ENCODE measurements at places on chromosomes 3 and 15.

DNA sequence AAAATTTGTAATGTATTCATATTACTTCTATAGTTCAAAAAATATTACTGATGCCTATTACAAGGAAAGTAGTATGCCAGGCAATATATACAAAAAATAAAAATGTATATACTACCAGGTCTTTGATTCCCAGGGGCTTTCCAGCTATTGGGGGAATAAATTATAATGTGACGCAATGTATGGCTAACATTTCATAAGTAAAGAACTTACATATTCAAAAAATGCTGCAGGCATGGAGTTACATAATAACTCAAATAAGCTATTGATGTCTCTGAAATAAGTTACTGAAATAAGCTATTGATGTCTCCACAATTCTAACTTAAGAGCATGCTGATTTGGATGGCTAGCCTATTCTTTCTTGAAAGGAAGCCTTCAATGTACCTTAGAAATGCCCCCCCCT, 30.2 kb downstream of the MCCC1 start:
- no peak for DNase-seq

DNA sequence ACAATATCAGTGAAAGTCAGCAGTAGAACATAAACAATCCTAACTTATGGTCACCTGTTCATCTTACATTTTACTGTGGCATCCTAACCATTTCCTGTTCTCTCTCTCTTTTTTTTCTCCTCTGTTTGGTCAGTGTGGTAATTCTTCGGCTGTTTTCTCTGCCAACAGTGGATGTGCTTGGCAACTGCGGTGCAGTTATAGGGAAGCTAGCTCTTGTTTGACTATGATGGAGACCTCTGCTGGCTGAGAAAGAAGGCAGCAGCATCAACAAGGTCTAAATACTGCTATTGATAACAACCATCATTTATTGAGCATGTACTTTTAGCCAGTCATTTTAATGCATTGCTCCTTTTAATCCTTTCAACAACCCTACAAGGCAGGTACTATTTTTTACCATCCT, 723 bp upstream of the DRD3 start:
- peak; percentile 14 for DNase-seq

GRCh38 chr3:58434990-58435389, 1.4 kb upstream of the PDHB start:
- peak; percentile 72 for DNase-seq

GRCh38 chr3:39541917-39542329, 74.4 kb downstream of the MOBP start:
- DNase-seq, result no peak

DNA sequence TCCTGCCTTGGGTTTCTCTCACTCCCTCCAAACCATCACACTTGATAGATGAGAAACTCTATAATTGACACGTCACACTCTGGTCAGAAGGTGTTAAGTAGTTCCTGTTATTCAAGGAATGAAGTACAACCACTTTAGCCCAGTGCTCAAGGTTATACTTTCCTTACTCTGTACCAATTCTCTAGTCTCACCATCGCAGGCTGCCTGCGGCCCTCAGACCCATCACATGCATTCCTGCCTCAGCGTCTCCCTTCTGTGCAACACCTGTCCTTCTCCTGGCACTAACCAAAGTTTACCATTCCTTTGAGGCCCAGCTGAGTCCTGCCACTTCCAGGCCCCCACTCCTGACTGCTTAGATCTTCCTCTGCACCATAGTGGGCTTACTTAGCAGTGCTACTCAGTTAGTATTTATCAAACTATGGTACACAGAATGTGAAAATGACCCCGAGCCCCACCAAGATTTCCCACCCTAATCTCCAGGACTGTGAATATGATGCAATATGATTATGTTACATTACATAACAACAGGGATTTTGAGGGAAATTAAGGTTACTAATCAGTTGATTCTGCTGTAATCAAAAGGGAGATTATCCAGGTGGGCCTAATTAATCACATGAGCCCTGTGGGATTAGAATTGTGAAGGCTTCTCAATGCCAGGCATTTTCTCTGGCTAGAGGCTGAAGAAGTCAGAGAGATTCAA, 36.2 kb downstream of the SPINK8 start:
- no peak for DNase-seq

DNA sequence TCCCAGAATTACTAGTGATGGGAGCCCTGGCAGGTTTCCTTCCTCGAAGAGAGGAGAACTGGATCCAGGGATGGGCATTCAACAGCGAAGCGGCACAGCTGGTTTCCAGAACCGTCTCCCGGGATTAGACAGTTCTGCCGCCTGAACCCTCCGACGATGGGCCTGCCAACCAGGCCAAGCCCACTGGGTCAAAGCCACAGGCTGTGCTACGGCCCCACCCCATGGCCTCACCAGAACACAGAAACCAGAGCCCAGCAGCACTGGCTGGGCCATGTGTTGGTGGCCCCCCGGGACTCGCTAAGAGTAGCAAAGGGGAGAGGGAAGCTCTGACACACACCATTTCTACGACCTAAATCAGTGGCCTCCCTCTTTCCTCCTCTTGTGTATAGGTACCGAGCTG, 2.2 kb downstream of the C15orf62 start:
- DNase-seq, result no peak

GRCh38 chr3:36206956-36207580, 173.2 kb upstream of the STAC start:
- no peak for DNase-seq

DNA sequence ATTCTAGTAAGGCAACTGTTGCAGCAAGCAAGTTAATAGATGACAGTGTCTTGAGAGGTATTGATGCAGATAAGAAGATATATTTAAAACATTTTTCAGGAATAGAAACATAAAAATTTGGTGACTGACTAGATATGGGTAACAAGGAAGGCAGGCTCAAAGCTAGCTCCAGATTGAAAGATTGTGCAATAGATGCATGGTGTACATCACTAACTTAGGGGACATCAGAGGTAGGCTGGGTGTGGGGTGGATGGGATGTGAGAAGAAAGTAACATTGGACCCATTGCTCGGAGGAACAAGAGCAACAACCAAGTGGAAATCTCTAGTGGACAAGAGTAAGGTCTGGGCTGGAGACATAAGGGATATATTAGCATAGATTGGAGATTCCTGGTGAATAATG, 306.9 kb downstream of the MCTP2 start:
- DNase-seq, result no peak

DNA sequence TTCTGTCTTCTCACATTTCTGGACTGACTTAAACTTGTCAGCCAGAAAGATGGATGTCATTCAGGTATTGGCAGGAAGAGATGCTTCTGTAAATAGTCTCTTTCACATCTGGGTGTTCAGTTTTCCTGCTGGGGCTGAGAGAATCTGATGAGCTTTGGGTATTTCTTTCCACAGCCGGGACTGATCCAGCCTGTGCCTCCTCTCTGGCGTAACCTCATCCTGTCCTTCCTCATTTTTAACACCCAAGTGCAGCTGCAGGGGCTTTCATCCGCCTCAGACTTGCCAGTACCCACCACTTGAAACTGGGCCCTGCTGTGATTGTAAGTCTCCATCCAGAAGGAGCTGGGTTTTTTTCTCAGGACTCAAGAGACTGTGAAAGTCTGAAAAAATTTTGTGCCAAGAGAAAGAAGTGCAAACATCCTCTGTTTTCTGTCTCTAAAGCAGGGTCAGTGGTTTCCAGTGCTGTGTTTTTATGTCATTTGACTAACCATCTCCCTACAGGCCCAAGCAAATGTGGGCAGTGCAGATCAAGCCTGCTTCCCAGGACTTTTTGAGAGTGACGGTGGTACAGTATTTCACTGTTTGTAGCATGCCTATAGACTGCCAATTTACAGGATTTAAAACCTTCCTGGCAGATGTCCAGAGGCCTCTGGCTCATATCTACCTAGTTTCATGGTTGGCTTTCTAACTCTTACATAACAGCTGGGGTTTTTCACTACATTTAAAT, 342.7 kb downstream of the PTPRG start:
- DNase-seq, result no peak

- no peak for DNase-seq
These were observed 42.9 kb downstream of the AKAP13 start for GRCh38 chr15:85423256-85423655.

GRCh38 chr3:2360815-2361214, 262.1 kb downstream of the CNTN4 start:
- DNase-seq, result no peak

GRCh38 chr3:170690661-170690981, 104.7 kb upstream of the SLC7A14 start:
- DNase-seq, result no peak

- no peak for DNase-seq
These were observed 162.4 kb downstream of the NSUN3 start for GRCh38 chr3:94225148-94225865.

DNA sequence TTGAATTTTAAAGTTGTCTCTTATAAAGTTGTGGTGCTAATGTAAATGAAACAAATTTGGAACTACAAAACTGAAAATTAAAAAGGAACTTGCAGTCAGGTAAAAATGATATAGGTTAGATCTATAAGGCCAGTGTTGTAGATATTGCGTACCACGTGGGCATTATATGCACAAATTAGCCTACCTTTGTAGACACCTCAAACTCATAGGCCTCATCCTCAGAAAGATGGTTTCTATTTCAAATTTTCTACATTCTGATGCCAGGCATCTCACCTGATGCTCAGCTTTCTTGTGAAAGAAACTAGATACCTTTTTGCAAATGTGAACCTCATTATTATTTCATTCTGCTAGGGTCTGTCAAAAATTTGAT, 25.6 kb downstream of the TMEM207 start:
- DNase-seq, result no peak

- DNase-seq, result no peak
These were observed 44.7 kb upstream of the LIPC start for GRCh38 chr15:58387130-58387529.

GRCh38 chr3:138458774-138459499, 24.5 kb downstream of the ESYT3 start:
- no peak for DNase-seq

- no peak for DNase-seq
These were observed 5.5 kb downstream of the CSRNP1 start for GRCh38 chr3:39147711-39148434.

- DNase-seq, result peak; percentile 10
These were observed 57.7 kb downstream of the CNTN4 start for GRCh38 chr3:2156244-2156847.

DNA sequence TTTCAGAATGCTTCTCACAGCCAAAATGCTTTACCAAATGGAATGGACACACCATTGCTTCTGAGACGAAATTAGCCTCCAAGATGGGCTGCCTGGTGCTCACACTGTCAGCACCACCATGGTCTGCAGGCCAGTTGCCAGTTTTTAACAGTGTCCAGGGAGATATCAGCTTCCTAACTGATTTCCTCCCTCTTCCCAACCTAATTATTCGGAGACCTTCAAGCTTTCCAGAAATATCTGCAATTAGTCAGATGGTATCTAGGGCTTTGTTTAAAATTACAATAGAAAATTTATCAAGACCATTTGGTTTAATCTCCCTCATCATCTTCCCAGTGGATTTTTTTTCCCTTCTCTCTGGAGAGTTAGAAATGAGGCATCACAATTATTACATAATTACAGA, 287.5 kb downstream of the ZPLD1 start:
- no peak for DNase-seq

- no peak for DNase-seq
These were observed 433.6 kb upstream of the DPH6 start for GRCh38 chr15:35979608-35980007.

GRCh38 chr3:120071259-120071658, 23.0 kb downstream of the GSK3B start:
- peak; percentile 45 for DNase-seq

- no peak for DNase-seq
These were observed 24.8 kb downstream of the CCDC80 start for GRCh38 chr3:112615989-112616731.

- DNase-seq, result no peak
These were observed 17.4 kb downstream of the POLG start for GRCh38 chr15:89317186-89317720.

DNA sequence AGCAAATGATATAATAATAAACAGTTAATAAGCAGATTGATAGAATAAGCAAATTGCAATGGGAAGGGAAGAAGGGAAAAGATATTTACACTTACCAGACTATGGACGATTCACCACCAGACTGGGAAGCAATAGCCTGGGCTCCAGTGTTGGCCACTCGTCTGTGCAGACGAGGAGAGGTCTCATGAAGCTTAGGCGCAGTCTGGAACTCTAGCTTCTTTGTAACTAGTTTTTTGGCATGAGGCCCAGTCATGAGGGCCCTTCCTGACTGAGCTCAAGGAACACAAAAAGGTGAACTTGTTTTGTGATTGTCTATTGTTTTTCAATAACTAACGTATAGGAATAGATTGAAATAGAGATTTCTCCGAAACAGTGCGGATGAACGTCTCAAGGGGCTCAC, 63.3 kb upstream of the GATM start:
- no peak for DNase-seq

DNA sequence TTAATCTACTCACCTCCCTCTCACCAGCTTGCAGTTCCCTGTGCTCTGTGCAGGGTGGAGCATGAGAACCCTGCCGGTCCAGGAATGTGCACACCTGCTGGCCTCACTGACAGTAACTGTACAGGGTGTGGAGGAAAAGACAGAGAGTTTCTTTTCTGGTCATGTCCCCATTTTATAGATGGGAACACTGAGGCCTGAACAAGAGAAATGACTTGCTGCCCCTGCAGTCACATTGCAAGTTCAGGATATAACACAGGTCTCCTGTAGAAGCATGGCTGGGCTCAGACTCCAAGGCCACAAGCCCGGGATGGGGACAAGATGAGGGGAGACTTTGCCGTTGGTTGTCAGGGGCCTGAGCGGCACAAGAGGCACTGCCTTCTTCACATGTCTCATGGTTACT, 23.3 kb downstream of the SLC28A1 start:
- DNase-seq, result no peak

- no peak for DNase-seq
These were observed 137.3 kb upstream of the GOLIM4 start for GRCh38 chr3:168233001-168233400.
